ENCODE measurements at places on chromosomes 12 and 14.

- no peak for DNase-seq
These were observed 143.1 kb downstream of the PCNX1 start for GRCh38 chr14:71050227-71050823.

DNA sequence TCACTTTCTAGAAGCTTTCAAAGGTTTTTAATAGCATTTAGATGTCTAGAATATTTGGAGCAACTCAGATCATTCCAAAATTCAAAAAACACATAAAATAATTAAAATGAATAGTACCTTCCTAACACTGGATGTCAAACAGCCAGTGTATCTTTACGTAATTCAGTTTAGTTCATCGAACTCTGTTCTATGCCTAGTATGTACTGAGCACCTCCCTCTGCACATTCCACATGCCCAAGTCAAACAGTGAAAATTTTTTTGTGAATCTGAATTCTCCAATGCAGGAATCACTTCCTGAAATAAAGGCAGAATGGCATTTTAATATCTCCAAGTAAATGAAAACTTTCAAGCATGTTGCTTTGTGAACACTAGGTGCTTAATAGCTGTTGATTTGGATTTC, 192.3 kb downstream of the C12orf42 start:
- no peak for DNase-seq

- no peak for DNase-seq
These were observed 49.8 kb downstream of the FBXO33 start for GRCh38 chr14:39382463-39382862.

DNA sequence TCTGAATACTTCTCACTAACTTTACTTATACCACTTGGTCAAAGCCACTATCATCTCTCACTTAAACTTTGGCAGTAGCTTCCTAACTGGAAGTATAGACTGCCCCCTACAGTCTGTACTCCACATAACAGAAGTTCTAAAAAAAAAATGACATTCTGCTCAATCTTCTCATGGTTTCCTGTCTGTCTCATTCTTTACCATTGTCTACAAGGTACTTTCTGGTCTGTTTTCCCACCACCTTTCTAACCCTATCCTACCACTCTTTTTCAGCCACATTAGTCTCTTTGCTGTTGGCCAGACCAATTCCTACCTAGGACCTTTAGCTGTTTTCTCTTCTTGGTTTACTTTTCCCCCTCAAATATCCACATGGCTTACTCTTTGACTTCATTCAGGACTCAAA, 14.7 kb downstream of the CPSF6 start:
- DNase-seq = no peak

- no peak for DNase-seq
These were observed 9.7 kb upstream of the POP5 start for GRCh38 chr12:120590741-120591407.

- DNase-seq = no peak
These were observed 9.7 kb upstream of the KRT6B start for GRCh38 chr12:52461693-52462092.

DNA sequence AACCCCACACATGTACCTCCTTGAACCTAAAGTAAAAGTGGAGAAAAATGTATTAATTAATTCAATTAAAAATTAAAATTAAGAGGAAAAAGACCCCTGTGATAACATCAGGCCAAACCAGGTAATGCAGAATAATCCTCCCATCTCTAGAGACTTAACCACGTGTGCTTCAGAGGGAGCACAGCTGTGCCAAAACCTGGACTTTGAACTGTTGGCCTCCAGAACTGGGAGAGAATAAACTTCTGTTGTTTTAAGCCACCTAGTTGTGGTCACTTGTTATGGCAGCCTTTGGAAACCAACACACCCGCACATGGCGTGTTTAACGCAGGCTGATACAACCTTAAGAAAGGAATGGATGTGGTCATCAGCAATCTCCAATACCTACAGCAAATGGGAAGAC, 23.8 kb downstream of the OAS2 start:
- no peak for DNase-seq

- DNase-seq = no peak
These were observed 87.5 kb downstream of the SPTB start for GRCh38 chr14:64792231-64792630.

DNA sequence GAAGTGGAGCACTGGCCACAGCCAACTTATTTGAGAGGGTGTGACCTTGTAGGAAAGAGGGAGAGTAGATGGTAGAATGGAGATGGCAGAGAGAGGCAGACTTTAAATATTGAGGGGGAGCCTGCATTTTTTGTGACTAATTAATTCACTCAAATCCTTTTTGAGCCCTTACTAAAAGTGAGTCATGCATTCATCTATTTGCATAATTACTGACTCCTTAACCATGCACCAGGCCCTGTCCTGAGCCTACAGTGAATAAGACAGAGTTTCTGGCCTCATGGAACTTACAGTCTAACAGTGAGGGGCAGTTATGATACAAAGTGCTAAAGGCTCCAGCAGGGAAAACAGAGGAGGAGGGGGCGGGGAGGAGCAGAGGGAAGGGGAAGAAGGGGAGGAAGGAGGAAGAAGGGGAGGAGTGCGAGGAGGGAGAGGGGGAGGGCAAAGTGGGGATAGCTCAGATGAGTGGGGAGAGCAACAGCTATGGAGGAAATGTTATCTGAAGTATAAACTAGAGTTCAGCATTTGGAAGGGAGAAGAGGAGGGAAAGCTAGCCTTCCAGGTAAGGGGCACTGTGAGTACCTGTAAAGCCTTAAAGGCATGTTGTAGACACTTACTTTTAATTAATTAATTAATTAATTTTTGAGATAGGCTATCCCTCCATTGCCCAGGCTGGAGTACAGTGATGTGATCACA, 7.5 kb upstream of the CTDSP2 start:
- DNase-seq = no peak

- no peak for DNase-seq
These were observed 39.1 kb downstream of the FGD6 start for GRCh38 chr12:95178136-95178535.

- DNase-seq = no peak
These were observed 776.0 kb downstream of the C12orf50 start for GRCh38 chr12:87253157-87253556.

Measured in stimulated activated CD4-positive, alpha-beta T cell treated with anti-CD3 and anti-CD28 coated beads, Interleukin-1b, Interleukin-23, amount 100 ng/mL, for 1 hour (primary cell).